ENCODE measurements at places on chromosomes 12 and 14.

- no peak for DNase-seq
Measured at GRCh38 chr12:72448089-72448488, 175.9 kb downstream of the TRHDE start.

GRCh38 chr14:68135028-68135427 lies 315.4 kb downstream of the RAD51B start:
- DNase-seq = no peak

DNA sequence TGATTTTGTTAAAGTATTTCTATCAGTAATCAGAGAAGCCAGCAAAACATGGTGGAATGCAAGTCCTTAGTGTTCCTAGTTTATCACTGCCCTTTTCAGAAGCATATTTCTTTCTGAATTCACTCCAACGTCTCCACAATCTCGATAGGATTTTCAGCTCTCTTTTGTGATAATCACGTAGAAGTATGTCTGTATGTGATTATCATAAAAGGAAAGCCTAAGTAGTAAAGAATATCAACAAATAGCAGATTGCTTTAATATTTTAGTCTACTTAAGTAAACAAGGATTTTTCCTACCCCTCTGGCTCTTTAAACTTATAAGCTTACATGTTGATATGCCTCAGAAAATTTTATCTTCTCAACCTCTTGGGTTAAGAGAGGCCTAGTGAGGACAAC lies 147.4 kb upstream of the NUDT4 start:
- DNase-seq = no peak

GRCh38 chr12:100904270-100904669 lies 109.7 kb downstream of the ANO4 start:
- no peak for DNase-seq

DNA sequence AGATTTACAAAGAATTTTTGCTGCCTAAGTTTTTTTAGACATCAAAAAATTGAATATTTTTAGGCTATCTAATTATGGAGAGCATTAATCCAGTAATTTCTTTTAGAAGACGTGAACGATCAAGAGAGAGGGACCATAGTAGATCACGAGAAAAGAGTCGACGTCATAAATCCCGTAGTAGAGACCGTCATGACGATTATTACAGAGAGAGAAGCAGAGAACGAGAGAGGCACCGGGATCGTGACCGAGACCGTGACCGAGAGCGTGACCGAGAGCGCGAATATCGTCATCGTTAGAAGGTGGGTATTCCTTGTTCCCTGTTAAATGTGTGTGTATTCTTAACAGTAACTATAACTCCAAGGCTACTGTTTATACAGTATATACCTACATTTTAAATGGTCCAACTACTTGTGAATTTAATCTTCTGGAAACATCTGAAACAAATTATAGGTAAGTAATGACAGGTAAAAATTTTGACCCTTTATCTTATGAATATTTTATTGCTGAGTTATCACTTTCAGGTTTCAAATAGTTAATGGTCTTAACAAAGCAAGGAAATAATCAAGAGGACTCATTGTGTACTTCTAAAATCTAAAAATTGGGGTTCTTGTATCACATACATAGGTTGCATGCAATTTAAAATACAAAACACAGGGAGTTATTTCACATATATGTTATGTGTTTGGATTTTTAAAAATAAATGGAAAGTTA lies 23.1 kb downstream of the CPSF6 start:
- no peak for DNase-seq

DNA sequence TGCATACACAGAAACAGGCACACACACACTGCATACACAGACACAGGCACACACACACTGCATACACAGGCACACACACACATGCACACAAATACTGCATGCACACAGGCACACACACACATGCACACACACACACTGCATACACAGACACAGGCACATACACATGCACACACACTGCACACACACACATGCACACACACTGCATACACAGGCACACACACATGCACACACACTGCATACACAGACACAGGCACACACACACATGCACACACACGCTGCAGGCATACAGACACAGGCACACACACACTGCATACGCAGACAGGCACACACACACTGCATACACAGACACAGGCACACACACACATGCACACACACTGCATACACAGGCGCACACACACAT lies 32.7 kb upstream of the BTBD6 start:
- no peak for DNase-seq

DNA sequence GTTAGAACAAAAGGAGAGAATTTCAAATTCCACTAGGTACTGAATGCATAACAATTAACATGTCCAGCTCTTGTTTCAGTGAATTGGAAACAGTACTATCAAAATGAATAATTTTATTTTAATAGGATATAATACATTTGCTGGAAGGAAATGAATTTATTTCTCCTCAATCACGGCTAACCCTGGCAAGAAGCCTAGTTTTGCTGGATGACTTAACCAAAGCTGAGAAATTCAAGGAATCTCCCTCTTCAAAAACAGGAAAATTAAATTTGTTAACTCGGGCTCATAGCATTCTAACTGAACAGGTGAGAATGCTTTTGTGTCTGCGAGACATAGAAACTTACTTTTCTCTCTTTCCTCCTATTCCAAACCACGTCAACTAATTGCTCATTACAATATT lies 163.5 kb upstream of the NEDD1 start:
- DNase-seq = no peak

GRCh38 chr12:75361408-75361807 lies 26.9 kb downstream of the GLIPR1L1 start:
- DNase-seq = no peak

- no peak for DNase-seq
Measured at GRCh38 chr14:76984787-76985375, 43.6 kb downstream of the IRF2BPL start.

DNA sequence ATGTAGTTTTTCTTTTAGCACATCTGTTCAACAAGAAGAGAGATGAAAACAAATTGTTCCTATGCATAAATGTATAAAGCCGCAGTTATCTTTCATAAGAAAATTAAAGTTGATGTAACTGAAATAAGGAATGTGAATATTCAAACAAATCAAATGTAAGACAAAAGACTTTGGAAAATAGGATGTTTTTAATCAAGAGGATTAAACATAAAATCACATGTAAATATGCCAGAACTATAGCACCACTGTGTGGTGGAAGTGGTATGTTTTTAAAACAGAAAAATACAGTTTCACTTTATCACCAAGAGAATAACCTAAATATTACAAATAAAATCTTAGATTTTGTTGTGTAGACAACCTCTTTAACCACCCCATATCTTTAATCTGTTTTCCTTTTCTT lies 40.4 kb downstream of the CAPS2 start:
- DNase-seq = no peak

GRCh38 chr14:51613416-51613815 lies 38.3 kb upstream of the FRMD6 start:
- no peak for DNase-seq

DNA sequence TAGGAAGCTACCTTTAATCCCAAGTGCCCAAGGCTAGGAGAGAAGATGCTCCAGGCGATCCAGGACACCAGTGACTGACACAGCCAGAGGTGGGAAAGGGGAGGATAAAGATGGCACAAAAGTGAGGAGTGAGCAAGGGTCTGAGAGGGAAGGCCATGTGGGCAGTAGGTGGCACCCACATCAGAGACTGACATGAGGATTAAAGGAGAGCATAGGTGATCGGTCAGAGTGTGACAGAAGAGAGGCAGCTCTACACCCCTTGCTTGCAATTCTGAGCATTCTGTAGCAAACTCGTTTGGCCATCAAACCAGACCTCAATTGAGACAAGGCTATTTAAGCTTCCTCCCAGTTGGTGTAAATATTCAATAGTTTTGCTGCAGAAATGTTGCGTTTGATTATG lies 724 bp upstream of the CD27 start:
- DNase-seq = no peak

- no peak for DNase-seq
Measured at GRCh38 chr12:30568453-30568852, 127.2 kb downstream of the IPO8 start.

DNA sequence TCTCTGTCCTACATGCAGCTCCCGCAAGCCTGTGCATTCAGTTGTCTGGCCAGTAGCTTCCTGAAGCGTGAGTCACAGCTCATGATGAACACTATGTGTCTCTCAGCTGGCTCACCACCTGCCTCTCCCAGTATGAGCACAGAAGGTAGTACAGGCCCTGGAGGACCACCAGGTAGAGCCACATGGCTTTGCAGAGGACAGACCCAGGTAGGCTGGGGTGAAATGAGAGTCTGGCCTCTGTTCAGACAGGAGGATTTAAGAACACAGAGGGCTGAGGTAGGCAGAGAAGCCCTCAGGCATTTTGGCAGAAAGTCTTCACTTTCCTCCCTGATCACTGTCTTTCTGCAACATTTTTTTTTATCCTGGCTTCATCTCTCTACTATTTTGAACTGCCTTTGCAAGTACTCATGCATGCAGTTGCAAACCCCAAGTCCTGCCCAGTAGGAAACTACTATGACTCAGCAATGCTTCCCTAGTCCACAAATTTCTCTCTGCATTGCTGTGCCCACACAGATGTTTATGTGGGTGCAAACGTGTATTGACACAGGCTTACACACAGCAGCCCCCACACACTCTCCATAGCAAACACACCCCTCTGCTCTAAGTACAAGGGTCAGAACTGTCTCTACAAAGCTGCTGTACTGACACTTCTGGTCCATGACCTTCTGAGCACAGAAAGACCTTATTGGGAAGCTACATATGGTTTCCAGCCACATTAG lies 7.2 kb upstream of the SDR9C7 start:
- DNase-seq = no peak

DNA sequence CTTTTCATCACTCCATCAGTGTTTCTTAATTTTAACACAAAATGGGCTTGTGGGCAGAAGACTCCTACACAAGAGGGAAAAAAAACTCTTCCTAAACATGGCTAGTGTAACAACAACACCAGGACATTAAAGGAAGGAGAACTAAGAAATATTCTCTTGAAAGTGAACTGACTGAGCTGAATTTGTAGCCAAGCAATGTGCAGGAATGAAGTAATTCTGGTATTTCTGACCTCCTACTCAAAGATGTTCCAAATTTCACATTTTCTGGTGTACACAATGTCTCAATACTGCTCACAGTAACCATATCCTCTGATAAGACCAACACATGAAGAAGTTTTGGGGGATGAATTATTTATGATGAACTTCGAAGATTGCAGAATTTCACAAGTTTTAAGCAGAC lies 357.3 kb downstream of the DUSP6 start:
- DNase-seq = no peak

DNA sequence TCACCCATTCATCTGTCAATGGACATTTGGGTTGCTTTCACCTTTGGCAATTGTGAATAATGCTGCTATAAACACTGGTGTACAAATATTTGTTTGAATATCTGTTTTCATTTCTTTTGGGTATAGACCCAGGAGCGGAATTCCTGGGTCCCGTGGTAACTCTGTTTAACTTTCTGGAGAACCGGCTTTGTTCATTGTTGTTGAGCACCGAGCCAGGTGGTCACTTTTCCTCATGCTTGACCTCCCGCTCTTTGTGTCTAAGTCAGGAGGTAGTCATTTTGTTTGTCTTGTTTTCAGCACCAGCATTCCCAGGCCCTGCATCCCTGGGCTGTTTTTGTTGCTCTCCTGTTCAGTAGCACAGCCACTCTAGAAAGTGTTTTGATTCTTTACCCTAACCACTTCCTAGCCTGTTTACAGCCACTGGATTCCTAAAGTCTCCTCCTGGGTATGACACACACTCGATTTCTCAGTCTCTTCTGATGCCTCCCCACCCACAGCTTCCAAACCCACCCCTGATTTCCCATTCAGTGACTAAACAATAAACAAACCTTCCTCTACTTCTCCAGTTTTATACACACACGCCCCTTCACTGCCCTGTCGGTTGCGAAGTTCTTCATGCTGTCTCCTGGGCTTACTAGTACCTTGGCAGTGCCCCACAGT lies 37.9 kb downstream of the B4GALNT3 start:
- DNase-seq = no peak

GRCh38 chr12:99495799-99496198 lies 151.8 kb upstream of the GARIN6 start:
- DNase-seq = no peak

DNA sequence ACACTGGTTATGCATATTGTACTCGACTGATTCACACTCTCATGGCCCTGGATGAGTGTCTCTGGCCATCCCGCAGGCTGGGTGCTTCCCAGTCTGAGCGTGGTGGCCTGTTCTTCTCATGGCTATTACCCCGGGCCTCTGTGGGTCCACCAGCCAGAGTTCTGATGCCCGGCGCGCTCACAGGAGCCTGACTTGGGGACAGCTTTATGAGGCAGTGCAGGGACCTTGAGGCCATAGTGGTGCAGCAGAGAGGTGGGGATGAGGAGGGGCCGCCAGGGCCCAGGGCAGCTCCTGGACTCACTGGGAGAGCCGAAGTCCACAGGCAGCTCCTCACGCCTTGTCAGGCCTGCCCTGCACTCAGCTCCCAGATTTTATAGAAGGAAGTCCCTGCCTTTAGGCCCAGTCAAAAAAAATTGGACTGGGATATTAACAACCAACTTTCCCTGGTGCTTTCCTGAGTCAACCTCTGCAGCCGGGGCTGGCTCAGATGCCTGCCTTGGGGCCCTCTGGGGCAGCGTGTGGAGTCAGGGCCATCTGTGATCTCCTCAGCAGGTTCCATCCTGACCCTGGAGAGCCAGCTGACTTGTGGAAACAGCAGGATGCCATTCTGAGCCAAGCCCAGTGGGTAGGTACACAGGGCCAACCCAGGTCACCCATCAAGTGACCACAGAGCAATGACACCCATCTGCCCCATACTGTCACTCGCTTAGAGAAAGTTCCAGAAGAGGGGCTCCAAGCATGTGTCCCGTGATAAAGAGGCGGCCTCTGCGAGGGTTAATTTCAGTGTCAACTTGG lies 89.4 kb upstream of the DIO3 start:
- DNase-seq = no peak

DNA sequence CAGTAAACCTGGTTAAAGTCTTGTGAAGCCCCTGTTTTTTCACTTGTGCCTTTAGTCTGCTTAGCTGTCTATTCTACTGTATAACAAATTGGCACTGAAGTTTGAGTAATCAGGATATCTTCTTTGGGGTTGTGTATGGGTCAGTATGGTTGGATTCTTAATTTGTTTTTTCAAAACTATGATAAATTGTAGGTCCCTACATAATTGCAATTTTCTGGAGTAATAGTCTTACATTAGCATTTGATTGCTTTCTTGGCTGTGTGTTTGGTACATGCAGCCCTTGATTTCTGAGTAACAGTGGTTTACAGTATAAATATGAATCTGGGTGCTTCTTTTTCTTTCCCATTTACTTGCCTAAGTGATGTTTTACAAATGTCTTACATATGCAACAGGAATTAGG lies 186.6 kb downstream of the TMTC2 start:
- no peak for DNase-seq

GRCh38 chr12:122104844-122105243 lies 26.3 kb downstream of the MLXIP start:
- DNase-seq = no peak

GRCh38 chr12:104494793-104495158 lies 38.0 kb downstream of the CHST11 start:
- DNase-seq = no peak

Data from HTR-8/SVneo (cell line).